ENCODE measurements at places on chromosomes 1 and 21.
A peak's percentile ranks its signal among the peaks of the same experiment; 100 is the strongest.

DNA sequence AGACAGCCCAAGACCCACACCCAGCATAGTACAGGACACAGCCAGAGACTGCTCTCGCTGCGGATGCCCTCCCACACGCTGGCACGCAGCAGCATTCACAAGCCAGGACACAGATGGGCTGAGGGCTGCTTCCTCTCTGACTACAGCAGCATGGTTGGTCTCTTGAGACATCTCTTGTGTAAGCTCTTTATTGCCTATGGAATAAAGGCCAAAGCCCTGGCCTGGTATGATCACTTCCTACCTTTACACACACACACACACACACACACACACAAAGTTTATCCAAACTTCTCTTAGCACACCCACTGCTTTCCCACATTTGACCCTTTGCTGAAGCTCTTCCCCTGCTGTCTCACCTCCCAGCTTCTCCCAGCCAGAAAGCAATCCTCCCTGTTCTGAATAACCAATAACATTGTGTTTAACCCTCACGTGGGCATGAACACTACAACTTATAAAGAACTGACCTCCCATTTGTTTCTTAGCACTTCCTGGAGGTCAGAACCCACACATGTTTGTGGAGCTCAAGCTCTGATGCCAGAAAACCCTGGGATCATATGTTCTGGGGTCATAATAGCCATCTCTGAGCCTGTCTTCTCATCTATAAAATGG, 1.2 kb upstream of the LUZP1 start:
- no peak for DNase-seq

GRCh38 chr1:1256956-1257871, 10.7 kb upstream of the C1QTNF12 start:
- no peak for DNase-seq

GRCh38 chr1:63955370-63956145, 181.7 kb downstream of the ROR1 start:
- DNase-seq, result no peak

GRCh38 chr21:36976882-36977651, 10.6 kb upstream of the HLCS start:
- no peak for DNase-seq

DNA sequence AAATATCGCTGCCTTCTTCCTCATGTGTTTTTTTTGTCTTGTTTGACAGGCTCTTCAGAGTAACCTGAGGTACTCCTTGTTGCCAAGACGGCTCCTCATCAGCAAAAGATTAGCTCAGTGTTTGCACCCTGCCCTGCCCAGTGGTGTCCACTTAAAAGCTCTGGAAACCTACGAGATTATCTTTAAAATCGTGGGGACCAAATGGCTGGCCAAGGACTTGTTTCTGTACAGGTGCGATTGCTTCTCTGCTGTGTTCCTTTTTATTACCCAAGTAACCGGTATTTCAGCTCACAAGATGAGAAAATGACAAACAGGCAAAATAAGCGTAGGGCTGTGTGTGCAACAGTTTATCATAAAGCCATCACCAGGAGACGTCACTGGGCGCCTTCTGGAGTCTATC, 42.4 kb downstream of the DOP1B start:
- no peak for DNase-seq

GRCh38 chr1:185559684-185560331, 174.4 kb upstream of the HMCN1 start:
- peak; percentile 29 for DNase-seq

DNA sequence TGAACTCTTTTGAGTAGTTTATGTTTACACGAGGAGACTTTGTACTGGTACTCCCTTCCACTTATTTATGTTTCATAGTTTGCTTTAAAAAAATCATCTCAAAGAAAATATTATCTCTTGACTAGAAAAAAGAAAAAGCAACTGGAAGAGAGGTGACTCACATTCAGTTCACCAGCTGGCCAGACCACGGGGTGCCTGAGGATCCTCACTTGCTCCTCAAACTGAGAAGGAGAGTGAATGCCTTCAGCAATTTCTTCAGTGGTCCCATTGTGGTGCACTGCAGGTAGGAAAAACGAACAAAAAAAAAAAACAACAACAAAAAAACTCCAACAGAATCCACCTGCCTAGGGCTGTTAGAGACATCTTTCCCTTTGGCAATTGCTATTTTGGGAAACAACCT, 102.9 kb downstream of the PTPRC start:
- no peak for DNase-seq

DNA sequence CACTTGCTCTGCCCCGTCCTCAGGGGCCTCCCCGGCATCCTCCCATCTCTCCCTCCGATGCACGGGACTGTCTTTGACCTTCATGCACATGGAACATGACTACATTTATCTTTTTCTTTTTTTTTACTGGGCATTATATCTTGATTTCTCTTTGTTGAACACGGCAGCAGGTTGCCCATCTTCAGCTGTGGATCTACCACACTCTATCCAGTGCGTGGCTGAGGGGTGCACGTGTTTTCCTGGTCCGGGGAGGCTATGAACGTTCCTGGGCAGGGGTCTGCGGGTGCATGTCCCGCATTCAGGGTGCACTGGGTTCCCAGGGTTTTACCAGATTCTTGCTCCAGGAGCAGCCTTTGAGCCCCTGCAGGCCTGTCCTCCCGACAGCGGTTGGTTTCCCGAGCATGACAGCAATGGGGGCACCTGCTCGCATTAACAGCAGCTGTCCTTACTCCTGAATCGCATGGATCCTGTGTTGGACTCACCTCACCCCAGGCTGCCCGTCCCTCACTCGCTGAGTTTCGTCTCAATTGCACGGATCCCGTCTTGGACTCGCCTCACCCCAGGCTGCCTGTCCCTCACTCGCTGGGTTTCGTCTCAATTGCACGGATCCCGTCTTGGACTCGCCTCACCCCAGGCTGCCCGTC, 7.4 kb downstream of the POFUT2 start:
- DNase-seq, result peak; percentile 7

DNA sequence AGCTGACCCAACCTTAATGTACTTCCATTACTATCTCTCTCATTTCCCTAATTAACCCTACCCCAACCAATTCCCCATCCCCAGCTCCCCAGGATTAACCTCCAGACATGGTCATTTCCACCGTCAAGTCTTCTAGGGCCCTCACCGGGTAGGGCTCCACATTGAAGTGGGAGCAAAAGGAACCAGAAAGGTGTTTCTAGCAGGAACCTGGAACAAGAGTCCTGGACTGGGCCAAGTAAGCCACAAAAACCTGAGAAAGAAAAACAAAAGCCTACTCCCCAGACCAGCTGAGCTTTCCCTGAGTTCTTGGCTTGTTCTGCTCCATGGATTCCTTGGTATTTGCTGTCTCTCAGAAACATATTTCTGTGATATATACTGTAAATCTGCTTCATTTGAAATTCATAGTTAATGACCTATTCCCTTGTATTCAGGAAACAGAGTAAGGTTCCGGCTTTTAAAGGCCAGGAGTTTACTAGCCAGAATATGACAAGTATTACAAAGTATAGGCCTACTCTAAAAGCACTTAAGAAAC, 58.4 kb downstream of the SYF2 start:
- no peak for DNase-seq

DNA sequence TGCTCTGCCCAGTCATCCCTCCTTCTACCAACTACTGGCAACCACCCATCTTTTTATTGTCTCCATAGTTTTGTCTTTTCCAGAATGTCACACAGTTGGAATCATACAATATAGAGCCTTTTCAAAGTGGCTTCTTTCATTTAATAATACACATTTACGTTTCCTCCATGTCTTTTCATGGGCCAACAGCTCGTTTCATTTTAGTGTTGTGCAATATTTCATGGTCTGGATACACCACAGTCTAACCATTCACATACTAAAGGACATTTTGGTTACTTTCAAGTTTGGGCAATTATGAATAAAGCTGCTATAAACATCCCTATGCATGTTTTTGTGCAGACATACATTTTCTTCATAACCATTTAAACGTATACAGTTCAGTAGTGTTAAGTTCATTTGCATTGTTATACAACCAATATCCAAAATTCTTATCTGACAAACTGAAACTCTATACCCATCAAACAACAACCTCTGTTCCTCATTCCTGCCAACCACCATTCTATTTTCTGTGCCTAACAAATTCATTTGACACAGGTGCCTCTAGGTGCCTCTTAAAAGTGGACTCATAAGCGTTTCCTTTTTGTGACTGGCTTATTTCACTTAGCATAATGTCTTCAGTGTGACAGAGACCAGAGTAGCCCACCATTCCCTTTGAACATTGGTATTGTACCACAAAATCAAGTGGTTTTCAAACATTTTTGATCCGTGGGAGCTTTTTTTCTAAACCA, 138.1 kb downstream of the NR5A2 start:
- no peak for DNase-seq

DNA sequence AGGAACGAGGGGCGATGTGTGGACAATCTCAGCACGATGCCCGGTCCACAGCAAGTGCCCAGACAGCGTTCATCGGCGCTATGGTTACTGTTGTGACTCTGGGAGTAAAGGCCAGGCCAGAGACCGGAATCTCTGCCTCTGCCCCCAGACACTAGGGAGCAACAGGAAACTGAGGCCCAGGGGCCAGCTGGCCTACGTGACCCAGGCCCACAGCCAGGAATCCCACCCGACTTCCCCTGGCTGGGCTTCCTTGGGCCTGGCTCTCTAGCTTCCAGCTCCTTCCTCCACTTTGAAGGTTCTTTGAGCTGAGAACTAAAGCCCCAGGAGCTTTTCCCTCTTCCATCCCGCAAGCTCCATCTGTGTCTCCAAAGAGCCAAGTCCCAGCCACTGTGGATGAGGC, 4.6 kb downstream of the LRP8 start:
- DNase-seq, result no peak

DNA sequence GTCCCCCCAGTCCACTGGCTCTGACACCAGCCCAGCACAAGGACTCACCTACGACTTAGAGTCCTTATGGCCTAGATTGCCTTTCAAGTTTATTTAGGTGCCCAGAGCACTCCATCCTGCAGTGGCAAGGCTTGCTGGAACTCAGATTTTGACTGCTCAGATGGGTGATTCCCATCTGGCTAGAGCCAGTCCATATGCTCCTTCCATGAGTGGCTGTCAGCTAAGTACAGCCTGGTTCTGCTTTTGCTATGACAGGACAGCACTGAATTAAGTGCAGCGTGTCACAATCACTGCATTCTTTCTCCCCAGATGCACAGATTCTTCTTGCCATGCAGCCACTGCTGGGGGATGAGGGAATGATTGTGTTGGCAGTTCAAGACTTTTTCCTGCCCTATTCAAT, 43.8 kb downstream of the GPR52 start:
- DNase-seq, result no peak

DNA sequence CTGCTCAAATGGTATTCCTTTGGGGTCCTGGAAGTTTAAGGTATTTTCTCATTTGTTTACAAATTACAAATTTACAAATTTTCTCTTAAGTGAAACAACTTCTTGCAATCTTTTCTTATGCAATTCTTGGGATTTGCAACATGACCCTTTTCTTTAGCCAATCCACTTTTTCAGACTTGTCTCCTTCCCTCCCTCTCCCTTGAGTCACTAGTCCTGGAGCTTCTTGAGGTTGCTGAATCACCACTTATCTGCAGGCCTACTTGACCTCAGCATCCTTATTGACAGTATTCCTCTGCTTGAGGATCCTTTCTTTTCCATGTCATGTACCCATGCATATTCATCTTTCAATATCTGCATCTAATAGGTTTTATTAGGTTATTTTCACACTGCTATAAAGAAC, 302.8 kb upstream of the ADAMTS5 start:
- DNase-seq, result no peak

GRCh38 chr1:9852410-9853248, 28.9 kb upstream of the CLSTN1 start:
- peak; percentile 78 for DNase-seq

GRCh38 chr1:181255270-181255929, 166.9 kb downstream of the IER5 start:
- DNase-seq, result no peak

DNA sequence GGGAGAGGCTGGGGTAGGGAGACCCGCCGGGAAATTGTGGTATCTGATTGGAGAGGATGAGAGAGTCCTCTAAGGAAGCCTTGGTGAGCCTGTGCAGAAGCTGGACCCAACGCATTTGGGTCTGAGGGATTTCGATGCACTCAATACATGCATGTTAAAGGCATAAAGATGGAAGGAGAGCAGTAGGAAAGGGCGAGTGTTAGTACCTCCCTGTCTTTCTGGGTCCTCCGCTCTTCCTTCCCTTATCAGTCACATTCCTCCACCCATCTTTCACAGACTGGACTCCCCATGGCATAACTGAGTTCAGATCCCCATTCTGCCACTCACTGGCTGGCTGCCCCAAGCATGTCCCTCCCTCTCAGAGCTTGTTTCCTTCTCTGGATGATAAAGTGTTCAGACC, 7.3 kb downstream of the RGS16 start:
- no peak for DNase-seq

DNA sequence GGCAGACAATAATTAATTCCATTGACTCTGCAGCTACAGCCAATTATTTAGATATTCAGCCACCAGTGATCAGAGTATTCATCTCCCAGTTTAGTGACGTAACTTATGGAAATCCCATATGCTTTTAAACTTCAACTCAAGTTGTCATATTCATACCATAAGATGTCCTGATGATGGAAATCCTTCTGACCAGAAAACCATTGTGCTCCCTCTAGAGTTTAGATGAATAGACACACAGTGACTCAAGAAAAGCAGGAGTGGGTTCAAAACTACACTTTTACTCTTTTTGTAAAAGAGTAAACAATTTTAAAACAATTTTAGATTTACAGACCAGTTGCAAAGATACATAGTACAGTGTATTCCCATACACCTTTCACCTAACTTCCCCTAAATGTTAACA, 463.7 kb downstream of the KCNT2 start:
- DNase-seq, result no peak

DNA sequence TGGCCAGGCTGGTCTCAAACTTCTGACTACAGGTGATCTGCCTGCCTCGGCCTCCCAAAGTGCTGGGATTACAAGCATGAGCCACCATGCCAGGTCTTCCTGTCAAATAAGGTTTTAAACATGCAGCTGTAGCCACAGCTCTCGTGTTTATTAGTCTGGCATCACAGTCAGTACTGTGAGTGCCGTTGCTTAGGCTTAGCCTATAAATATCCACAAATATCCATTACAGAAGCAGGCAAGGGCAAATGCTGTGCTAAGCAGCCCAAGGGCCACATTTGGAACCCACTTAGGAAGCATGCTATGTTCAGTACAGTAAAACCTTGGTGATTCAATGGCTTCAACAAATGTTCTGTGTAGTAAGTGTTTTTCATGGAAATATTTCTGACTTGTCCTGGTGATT, 75.9 kb downstream of the KIF1B start:
- DNase-seq, result no peak

DNA sequence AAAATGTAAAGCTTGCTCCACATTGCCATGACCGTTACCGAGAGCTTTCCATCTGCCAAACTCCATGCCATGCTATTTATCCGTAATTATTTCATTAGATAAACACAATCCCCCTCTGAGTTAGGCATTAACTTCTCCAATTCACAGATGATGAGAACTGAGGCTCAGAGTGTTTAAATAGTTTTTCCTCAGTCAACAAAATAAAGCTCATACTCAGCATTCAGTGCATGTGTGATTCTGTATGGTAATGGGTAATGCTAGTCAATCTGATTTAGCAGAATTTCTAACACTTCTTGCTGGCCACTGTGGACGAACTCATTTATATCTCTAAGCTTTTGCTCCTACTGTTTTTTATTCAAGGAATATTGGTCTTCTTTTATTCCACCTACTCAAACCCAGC, 17.3 kb downstream of the SAMSN1 start:
- DNase-seq, result no peak
